Stimulated activated CD4-positive, alpha-beta T cell treated with anti-CD3 and anti-CD28 coated beads, Interleukin-15, amount 100 ng/mL, for 48 hours (primary cell): ENCODE measurements at places on chromosomes 5 and 9.

DNA sequence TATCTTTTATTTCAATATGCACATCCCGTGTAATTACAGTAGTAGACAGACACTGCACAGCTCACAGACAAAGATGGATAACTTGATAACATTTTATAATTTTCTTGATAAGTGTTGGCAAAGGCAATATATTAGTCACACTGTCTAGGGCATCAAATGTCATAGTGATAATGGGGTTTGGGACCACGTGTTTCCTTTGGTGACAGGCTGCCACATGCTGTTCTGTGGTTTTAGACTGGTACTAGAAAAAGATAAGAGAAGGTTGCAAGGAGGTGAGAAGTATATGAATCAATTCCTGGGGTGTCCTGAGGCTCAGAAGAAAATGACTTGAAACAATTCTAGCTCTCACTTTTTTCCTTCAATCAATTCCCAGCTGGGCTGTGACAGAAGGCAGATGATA lies 258.8 kb upstream of the CHD1 start:
- DNase-seq, result no peak

GRCh38 chr9:135085830-135086546 lies 1.5 kb upstream of the OLFM1 start:
- DNase-seq, result peak; percentile 8

DNA sequence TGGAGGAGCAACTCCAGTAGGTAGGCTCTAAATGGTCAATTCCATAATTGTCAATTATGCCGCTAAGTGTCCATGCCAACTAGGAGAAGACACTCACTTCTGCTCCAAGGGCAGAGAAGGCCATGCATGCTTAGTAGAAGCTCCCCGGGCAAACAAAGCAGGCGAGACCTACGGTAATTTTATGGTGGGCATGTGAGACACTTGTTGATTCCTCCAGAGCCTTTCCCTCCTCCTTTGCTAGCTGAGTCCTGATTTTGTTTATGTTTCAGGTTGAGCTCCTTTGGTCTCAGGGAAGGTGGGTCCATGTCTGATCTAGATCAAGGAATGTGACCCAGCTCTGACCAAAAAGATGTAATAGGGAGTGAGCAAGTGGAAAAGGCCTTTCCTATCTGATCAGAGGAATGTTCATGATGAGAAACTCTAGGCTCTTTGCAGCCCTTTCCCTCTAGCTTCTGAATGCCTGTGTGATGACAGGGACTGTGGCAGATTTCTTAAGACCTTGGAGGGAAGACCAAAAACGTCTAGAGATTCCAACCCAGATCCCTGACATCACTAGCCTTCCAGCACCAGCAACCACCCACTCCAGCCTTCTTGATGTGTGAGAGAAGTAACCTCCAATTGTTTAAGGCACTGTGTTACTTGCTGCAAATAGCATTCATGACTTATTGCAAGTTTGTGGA lies 7.7 kb upstream of the CPEB4 start:
- DNase-seq, result no peak

- no peak for DNase-seq
Measured at GRCh38 chr5:133356984-133357421, 255.3 kb downstream of the FSTL4 start.

DNA sequence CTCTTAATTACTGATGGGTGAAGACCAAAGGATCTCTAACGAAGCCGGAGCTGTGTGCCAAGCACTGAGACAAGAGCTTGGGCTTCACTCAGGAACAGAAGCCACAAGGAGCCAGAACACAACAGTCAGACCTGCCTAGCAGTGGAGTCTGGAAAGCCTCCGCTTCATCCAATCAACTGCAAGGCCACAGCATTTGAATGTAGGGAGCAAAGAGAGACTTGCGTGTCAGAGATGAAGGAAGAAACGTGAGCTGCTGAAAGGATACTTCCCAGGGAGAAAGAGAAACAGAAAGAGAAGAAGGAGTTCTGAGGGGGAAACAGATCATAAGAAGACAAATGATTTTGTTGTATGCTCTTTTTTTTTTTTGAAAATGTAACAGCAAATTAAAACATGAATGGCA lies 43.5 kb downstream of the DDX31 start:
- no peak for DNase-seq

DNA sequence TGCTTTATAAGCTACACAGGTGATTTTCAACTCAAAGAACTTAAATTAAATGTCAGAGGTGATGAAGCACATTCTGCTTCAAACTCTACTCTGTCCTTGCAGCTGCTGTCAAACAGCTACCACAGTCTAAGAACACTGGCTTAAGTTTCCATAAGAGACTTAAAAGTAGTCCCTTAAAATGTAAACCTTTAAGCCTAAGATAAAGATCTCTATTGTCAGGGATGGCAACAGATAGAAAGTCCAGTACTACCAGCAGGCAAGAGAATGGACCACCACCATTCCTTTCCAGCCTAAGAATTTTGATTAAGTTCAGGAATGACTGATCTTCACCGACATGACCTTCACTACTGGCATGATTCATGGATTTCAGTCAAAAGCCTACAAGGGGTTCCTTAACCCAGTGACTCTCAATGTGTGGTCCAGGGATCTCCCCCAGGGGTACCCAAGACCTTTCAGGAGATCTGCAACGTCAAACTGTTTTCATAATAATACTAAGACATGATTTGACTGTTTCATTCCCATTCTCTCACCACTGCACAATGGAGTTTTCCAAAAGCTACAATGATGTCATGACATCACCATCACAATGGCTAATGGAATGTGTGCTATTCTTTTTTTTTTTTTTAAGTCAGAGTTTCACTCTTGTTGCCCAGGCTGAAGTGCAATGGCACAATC lies 41.1 kb upstream of the PLPP6 start:
- no peak for DNase-seq

- DNase-seq, result no peak
Measured at GRCh38 chr9:112104901-112105300, 70.2 kb downstream of the SUSD1 start.

- DNase-seq, result no peak
Measured at GRCh38 chr9:132155568-132155895, 6.3 kb upstream of the NTNG2 start.

DNA sequence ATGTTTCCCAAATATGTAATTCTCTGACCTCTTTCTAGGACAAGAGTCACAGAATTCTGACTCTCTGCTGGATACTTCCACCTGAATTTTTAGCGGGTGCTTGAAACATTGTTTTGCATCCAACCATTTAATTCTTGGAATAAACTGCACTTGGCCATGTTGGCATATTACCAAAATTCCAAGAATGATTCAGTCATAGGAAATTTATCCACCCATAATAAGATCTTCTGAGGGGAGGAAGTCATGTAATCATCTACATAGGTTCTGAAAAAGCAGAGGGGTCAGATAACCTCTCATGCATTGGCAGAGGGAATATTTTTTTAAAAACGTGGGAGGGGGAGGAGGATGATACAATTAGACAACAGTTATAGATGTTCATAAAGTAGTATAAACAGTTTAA lies 156.9 kb downstream of the PAM start:
- DNase-seq, result no peak

DNA sequence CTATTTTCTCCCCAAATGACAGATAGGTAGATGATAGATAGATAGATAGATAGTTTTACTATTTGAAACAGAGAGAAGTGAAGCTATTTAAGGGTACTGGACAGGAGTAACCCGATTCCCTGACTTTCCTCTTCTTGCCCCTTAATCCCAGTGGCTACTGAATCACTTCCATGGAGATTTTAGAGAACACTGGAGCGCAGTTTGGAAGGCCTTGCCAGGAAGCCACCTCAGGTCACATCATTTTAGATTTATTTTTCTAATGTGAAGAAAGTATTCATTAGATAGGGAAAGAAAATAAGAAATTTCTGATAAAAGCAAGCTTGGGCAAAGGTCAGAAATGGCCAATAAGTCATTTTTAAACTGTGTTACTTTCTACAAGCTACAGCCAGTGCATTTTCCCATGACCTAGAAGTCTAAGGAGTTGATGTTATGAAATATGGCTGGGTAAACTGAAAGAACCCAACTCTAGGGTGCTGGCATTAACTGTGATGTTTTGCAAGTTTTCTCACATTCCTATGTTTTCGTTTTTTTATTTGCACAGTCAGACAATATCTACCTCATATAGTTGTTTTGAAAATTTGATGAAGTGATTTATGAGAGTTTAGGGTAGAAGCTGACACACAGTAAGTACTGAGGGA lies 544.7 kb upstream of the PTGER4 start:
- no peak for DNase-seq

DNA sequence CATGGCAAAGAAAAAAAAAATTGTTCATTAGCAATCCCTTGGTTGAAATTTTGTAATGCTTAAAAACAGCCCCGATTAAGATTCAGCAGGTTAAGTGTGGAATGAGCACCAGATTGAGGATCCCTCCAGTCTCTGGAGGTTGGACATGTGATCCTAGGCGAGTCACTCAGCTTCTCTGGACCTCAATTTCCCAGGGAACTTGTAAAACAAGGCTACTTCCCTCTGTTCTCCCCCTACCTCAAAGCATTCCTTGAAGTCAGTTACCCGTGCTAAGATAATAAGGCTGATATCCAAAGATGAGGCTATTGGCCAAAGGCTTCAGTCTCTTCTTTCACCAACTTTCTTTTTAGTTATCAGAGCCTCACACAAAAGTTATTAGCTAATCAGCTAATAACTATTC lies 2.9 kb downstream of the KLHL3 start:
- no peak for DNase-seq

DNA sequence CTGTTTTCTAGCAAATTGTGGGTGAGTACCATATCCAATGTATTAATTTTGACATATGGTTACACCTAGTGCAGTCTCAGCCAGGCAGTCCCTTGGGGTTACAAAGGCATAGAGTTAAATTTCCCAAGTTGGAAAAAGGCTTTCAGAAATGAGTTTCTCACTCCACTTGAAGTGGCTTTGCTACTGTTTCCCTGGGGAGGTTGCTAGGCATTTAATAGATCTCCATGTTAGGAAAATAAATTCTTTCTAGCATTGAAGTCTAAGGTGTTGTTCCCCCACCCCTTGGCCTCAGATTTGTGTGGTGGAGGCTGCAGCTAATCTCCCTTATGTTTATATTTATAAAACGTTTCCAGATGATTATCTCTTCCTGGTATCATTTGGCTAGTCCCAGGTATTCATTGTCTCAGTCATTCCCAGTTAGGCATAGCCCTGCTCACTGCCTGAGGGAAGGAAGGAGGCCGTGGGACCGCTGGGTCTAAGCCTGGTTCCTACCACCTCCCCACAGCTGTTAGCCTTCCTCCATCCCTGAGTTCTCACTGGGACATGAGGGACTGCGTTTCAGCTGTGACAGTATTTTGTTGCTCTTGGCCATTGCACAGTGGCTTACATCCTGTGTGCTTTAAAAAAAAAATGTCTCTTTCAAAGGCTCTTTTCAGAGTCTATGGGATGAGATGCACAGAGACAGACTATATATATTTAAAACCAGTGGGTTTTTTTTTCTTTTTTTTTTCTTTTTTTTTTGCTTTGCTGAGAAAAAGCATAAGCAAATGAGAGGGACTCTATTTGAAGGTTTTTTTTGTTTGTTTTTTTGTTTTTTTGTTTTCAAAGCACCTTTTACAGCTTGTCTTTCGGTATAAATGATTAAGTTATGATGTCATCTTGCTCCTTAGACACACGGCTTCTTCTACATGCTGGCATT lies 121.5 kb downstream of the MAST4 start:
- no peak for DNase-seq

DNA sequence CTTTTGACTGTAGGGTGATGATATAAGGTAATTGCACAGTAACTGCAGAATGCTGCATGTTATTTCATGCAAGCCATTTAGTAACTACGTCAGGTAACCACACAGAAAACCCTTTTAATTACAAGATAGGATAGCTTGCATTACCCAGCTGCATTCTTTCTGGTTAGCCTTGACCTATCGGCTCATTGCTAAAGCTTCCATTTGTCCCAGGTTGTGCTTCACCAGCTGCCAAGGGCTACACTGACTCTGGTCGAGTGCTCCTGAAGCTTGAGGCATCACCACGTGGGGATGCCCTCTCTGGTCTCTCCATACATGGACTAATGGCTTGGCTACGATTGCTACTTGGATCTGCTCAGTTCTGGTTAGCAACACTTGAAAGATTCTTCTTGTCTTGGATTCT lies 81.1 kb upstream of the SLC12A2 start:
- DNase-seq, result no peak

DNA sequence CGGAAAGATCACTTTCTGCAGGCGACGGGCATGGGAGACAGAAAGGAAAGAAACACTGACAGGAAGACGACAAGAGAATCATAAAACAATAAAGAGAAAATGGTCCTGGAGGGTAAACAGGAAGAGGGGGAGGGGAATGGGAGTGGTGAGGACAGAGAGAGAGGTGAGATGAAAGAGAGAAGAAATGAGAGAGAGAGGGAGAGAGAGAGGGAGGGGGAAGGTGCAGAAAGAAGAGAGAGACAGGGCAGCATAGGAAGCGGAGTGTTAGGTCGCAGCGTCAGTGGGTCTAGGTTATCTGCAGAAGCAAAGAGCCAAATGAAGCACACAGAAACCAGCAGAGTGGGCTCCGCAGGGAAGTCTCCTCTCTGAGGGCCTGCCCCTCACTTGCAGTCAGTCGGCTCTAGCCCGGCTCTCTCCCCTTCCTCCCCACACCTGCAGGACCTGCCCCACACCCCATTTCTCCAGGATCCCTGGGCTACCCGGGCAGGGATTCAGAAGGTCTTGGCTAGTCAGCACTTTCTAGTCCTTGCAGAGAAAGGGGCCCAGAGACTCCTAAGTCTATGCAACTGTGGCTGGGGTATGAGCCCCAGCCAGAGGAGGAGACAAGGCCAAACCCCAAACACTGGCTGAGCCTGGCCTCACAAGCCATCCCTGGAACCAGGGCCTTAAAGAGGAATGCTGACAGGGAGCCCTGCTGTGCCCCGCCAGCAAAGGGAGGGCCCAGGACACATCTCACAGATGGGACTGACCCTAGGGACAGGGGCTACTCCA lies 29.7 kb upstream of the MEIKIN start:
- DNase-seq, result no peak

DNA sequence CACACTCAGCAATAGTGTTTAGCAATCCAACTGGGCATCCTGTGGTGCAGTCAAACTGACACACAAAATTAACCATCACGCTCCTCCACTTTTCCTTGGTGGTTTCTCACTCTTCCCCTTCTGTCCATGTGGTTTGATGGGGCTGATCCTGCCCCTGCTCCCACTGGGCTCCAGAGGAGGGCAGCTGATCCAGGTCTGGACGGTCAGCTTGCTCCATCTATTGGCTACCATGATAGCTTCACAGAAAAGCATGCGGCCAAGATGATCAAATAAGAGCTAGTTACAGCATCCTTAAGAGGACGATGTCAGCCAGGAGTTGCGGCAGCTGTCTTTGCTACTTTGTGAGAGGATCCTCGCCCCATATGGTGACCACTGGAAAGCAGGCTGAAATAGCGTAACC lies 29.6 kb upstream of the RANBP17 start:
- DNase-seq, result no peak

- no peak for DNase-seq
Measured at GRCh38 chr5:90017239-90017638, 392.3 kb downstream of the CETN3 start.
